ENCODE measurements at places on chromosomes 1 and 21. TPM values are rescaled to one million over a fixed set of nuclear protein-coding genes. Genes with fewer than 3 reads are reported as not detected.

The TMCO2 gene
- not detected for total RNA-seq

The CD53 gene
- total RNA-seq: 194 TPM

The GJA8 gene
- total RNA-seq: not detected

The TPTE gene
- total RNA-seq: not detected

The BNIPL gene
- total RNA-seq: 1.3 TPM

The IGSF21 gene
- total RNA-seq: not detected

The TOMM40L gene
- total RNA-seq: 24.7 TPM

GRCh38 chr21:35111321-35111930 lies 62.3 kb upstream of the RUNX1 start:
- no peaks in the 10 kb centered on the region for H3K36me3 ChIP-seq
- no peak for DNase-seq
- H3K4me3 ChIP-seq: no peak overlapping the region
- no peak overlapping the region for H3K27ac ChIP-seq
- no peaks in the 10 kb centered on the region for H3K4me1 ChIP-seq

DNA sequence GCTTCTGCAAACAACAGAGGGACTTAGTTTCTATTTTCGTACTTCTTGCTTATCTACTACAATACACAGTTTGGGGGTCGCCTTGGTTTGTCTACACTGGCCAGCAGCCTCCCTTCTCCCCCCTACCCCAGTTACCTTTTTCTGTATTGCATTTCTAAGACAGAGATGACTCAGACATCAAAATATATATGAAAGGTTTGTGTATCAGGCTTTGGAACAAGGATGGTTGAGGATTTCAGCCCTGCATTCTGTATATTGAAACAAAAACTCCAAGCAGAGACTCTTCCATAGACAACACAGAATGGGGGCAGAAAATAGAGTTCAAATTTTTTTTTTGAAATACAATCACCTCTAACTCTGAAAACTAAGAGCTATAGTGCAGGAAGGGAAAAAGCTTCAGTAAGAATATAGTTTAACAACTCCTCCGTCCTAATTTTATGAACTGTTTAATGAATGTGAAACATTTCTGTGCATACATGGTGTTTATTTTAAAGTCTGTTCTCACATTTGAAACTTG lies 1.9 kb downstream of the SAMD13 start:
- H3K4me1 ChIP-seq: peaks cover 16% of the 10 kb centered on the region
- no peak overlapping the region for H3K27ac ChIP-seq
- no peaks in the 10 kb centered on the region for H3K27me3 ChIP-seq
- no peaks in the 10 kb centered on the region for H3K36me3 ChIP-seq
- peak overlapping the region; percentile 1 for H3K4me3 ChIP-seq

DNA sequence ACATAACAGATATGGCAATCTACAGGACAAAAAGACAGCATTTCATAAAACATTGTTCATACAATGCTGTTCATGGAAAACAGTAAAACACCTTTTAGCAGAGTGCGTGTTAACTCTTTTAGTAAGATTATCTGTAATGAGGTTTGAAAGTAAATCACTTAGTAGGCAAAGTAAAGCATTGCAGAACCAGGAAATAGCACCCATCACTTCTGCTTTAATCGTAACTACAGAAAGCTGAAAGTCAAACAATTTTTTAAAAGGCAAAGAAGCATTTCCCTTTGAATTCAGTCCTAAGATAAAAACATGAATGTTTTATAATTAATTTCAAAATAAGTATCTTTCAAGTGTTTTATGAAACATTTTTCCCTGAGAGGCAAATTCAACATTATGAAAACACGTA lies 63.3 kb upstream of the RNF11 start:
- no peak for DNase-seq
- H3K4me1 ChIP-seq: no peaks in the 10 kb centered on the region
- H3K27ac ChIP-seq: no peak overlapping the region
- H3K27me3 ChIP-seq: no peaks in the 10 kb centered on the region
- H3K4me3 ChIP-seq: no peak overlapping the region

DNA sequence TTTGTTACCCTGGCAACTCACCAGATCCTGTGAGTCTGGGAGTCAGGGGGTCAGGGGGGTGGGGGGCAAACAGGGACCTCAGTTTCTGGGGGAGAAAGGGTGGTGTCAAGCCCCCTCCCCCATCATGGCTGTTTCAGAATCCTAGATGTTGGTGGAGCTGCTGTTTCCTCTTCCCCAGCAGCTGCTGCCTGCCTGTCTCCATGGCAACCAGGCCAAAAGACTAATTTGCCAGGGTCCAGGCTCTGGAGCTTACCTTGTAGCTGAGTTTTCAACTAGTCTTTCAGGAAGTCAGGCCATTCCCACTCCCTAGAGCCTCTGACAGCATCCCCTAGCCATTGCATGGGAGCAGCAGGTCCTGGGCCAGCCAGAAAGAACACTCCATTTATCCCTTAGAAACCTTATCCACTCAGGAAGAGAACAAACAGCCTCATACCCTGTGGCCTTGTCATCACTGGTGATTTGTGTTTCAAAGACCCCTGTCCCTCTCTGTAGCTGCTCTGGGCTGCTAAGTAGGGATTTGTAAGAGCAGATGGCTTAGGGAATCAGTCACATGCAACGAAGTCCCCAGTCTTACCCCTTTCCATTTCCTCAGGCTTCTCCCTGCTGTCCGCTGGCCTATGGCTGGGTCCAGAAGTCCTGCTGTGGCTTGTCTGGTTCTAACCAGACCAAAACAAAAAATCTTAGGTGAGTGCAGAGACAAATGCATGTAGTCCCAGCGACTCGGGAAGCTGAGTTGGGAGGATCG lies 21.5 kb upstream of the STMN1 start:
- H3K36me3 ChIP-seq: no peaks in the 10 kb centered on the region
- DNase-seq: no peak
- H3K27ac ChIP-seq: no peak overlapping the region
- no peaks in the 10 kb centered on the region for H3K27me3 ChIP-seq
- H3K4me3 ChIP-seq: no peak overlapping the region

DNA sequence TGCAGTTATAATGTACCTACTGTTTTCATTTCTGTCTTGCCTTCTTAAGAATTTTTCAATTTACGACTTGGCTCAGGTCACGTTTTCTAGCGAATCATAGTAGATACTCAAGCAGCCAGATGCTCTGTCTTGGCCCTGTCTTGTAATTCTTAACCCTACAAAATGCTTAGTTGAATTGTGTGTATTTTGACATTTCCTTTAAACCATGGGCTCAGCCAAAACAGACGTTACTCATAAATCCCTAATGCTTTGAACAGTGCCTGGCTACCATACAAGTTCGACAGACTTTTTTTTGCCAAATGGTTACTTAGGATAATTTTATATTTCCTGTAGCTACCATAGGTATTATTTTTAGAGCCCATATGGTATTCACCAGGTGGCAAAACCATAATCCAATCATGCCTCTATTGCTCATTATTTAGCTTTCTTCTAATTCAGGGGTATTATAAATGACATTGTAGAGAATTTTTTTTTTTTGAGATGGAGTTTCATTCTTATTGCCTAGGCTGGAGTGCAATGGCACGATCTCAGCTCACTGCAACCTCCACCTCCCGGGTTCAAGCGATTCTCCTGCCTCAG lies 54.3 kb downstream of the KCNK1 start:
- no peak overlapping the region for H3K4me3 ChIP-seq
- DNase-seq: no peak
- no peak overlapping the region for H3K27ac ChIP-seq
- H3K27me3 ChIP-seq: no peaks in the 10 kb centered on the region

DNA sequence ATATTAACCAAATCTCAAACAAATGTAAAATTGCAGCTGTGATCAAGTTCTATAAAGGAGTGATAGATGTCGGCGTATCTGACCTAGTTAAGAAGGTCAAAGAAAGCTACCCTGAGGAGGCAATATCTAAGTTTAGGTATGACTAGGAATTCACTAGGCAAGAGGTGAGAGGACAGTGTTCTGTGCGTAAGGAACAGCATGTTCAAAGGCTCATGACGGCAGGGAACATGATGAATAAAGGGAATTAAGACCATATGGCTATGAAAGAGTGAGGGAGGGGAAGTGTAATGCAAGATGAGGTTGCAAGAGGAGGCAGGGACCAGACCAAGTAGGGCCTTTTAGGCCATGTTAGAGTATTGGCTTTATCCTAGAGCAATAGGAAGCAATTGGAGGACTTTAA lies 8.6 kb downstream of the LIX1L start:
- H3K27me3 ChIP-seq: no peaks in the 10 kb centered on the region
- H3K4me3 ChIP-seq: no peak overlapping the region
- H3K27ac ChIP-seq: no peak overlapping the region
- H3K4me1 ChIP-seq: peaks cover 24% of the 10 kb centered on the region
- H3K36me3 ChIP-seq: peaks cover 13% of the 10 kb centered on the region

GRCh38 chr21:30340714-30341573 lies 3.5 kb upstream of the KRTAP27-1 start:
- H3K4me1 ChIP-seq: no peaks in the 10 kb centered on the region
- H3K27ac ChIP-seq: no peak overlapping the region
- DNase-seq: no peak
- H3K27me3 ChIP-seq: no peaks in the 10 kb centered on the region
- no peaks in the 10 kb centered on the region for H3K36me3 ChIP-seq

GRCh38 chr1:85245456-85245855 lies 14.0 kb downstream of the C1orf52 start:
- no peak for DNase-seq
- no peak overlapping the region for H3K27ac ChIP-seq
- H3K27me3 ChIP-seq: no peaks in the 10 kb centered on the region
- no peak overlapping the region for H3K4me3 ChIP-seq

- H3K4me3 ChIP-seq: no peak overlapping the region
- no peaks in the 10 kb centered on the region for H3K36me3 ChIP-seq
- no peaks in the 10 kb centered on the region for H3K4me1 ChIP-seq
- DNase-seq: no peak
These were observed 287.9 kb downstream of the LTN1 start for GRCh38 chr21:28704746-28705145.

GRCh38 chr1:85308833-85309350 lies 32.5 kb upstream of the BCL10 start:
- no peaks in the 10 kb centered on the region for H3K36me3 ChIP-seq
- H3K27ac ChIP-seq: no peak overlapping the region
- H3K27me3 ChIP-seq: peaks cover 6% of the 10 kb centered on the region
- DNase-seq: no peak

DNA sequence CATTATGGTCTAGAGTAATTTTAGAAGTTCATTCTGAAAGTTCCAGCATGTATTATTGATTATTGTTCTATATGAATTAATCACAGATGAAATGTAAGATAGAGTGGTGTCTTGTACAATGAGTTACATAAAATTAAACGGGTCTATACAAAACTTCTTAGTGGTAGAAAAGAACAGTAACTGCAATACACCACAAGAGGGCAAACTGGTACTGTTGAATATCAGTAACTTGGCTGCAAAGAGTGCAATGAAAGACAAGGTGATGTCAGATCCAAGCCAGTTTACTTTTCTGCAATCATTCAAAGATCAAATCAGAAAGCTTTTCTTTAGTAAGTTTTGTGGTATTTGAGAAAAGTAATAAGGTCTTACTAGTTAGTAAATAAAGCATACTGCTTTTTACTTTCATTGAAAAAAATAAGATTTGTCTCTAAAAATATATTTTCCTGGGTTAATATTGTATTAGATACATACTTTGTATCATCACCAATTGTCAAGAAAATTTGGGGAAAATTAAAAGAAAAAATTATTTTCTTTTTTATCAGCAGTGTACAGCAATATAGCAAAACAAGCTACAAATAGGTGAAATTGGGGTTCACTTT lies 66.4 kb upstream of the BTG3 start:
- H3K27me3 ChIP-seq: no peaks in the 10 kb centered on the region
- peak; percentile 58 for DNase-seq
- H3K4me3 ChIP-seq: no peak overlapping the region
- no peaks in the 10 kb centered on the region for H3K4me1 ChIP-seq
- no peak overlapping the region for H3K27ac ChIP-seq
- no peaks in the 10 kb centered on the region for H3K36me3 ChIP-seq

GRCh38 chr1:101732261-101732660 lies 264.5 kb downstream of the OLFM3 start:
- H3K36me3 ChIP-seq: no peaks in the 10 kb centered on the region
- no peak for DNase-seq
- no peaks in the 10 kb centered on the region for H3K27me3 ChIP-seq
- H3K4me1 ChIP-seq: no peaks in the 10 kb centered on the region

DNA sequence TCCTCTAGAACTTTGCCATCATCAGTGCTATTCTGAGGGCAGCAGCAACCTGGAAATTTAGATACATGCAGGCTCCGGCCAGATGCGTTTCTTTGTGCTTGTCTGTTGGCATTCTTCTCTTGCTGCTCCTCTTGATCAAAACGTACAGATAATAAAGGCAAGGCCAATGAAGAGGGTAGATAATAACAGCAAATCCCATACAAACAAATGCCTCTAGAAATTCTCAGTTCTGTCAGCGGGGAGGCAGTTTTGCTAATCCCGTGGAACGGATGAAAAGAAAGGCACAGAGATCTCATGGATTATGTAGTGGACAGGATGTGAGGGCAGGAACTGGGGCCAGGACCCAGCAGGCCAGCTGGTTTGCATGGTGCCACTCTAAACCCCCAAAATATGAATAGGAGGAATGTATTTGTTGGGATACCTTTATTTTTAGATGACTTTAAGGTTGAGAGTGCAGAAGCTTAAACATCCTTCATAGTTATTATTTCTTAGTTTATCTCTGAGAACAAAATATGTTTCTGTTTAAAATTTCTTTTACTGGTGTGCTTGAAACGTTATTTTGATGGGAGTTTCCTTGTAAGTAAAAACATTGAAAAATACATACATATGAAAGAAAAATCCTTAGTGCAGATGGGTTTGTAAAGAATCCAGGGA lies 1.5 kb downstream of the ITSN1 start:
- no peak overlapping the region for H3K27ac ChIP-seq
- no peaks in the 10 kb centered on the region for H3K36me3 ChIP-seq
- peaks cover 13% of the 10 kb centered on the region for H3K4me1 ChIP-seq
- H3K27me3 ChIP-seq: no peaks in the 10 kb centered on the region

- peak overlapping the region; percentile 54 for H3K27ac ChIP-seq
- no peak overlapping the region for H3K4me3 ChIP-seq
- no peak for DNase-seq
- no peaks in the 10 kb centered on the region for H3K27me3 ChIP-seq
- H3K4me1 ChIP-seq: peaks cover 11% of the 10 kb centered on the region
- no peaks in the 10 kb centered on the region for H3K36me3 ChIP-seq
These were observed 40.3 kb downstream of the IER5 start for GRCh38 chr1:181128592-181129497.

DNA sequence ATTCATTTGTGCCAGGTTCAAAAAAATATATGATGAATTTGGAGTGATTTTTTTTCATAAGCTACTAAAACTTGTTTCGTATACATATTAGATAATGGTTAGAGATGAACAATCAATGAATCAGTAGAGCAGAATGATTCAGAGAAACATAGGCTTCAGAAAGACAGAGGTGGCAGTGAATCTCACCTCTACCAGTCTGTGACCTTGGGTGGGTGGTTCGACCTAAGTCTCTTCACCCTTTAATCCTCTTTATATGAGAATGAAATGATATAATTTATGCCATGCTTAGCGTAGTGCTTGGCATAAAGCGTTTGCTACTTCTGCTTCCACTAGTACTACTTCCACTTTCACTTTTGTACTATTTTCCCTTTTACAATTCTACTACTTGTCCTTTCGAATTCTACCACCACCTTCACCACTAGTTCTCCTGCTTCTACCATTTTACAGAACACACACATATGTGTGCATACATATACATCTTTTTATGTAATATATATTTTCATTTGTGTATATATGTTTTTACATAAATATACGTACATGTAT lies 45.1 kb downstream of the FYB2 start:
- no peak for DNase-seq
- no peaks in the 10 kb centered on the region for H3K36me3 ChIP-seq
- H3K27ac ChIP-seq: no peak overlapping the region
- H3K4me3 ChIP-seq: peak overlapping the region; percentile 44

GRCh38 chr1:156082309-156083091 lies at the start of gene MEX3A:
MEX3A (minus strand) TSS chr1:156082465; CDS start chr1:156081998, 467 bp downstream.
- peak; percentile 56 for DNase-seq
- H3K4me1 ChIP-seq: peaks cover 6% of the 10 kb centered on the region
